Renal cortex interstitium (tissue), 15 donors: ENCODE measurements at places on chromosomes 3 and 15.

DNA sequence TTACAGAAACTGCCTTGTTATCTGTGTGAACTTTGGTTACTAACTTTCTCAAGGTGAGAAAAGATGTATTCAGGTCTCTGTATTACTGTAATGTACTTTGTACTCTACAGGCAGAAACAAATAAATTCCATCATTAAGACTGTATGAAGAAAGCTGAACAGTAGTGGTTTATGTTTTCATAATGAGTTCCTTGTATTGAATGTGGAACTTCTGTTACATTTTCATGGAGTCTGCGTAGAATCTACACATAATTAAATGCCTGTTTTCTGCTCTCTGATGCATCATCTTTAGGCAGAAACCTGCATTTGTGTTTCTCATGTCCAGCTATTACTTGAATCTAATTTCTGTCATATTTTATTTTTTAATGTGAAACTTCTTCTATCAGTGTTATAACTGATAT, 302.8 kb downstream of the NLGN1 start:
- DNase-seq = no peak

DNA sequence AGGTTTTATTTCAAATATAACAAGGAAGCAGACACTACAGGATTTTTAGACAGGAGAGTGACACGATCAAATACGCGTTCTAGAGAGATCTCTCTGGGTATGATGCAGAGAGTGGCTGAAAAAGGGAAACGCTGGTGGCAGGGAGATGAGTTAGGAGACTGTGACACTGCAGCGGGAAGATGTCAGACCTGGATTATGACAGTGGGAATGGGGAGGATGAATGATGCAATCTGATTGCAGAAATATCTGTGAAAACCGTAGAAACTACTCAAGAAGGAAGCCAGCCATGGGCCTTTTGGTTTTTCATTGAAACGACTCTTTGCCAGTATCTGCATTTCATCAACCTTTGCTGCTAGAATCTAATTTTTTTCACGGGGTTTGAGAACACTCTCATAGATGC, 157.9 kb downstream of the FAM43A start:
- DNase-seq = no peak

DNA sequence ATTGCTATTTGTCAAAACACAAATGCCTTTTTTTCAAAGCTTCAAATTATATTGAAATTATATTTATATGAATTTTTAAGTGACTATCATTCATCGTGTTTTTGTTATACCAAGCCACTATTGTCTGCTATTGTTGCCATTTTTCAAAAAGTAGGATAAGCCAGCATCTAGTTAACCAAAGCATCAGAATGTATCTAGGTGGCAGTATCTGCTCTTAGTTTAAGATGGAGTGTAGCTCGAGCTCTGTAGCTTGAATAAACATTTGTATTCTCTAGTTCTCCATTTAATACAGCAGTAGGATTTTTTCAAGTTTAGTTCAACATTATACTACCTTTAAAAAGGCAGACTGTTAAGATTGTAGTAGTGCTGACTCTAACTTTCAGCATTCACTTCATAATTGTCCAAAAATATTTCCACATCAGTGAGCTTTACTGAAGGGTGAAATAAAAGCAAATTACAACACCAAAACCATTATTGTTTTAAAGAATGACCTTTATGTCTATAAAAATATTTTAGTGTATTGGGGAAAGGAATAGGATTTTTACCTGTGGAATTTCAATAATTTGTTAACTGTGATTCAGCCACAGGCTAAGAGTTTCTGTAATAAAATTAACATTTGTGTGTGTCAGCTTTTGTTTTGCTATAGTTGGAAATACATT, 19.6 kb upstream of the C15orf61 start:
- DNase-seq = no peak

- no peak for DNase-seq
Measured at GRCh38 chr3:161020256-161020655, 84.9 kb downstream of the B3GALNT1 start.

DNA sequence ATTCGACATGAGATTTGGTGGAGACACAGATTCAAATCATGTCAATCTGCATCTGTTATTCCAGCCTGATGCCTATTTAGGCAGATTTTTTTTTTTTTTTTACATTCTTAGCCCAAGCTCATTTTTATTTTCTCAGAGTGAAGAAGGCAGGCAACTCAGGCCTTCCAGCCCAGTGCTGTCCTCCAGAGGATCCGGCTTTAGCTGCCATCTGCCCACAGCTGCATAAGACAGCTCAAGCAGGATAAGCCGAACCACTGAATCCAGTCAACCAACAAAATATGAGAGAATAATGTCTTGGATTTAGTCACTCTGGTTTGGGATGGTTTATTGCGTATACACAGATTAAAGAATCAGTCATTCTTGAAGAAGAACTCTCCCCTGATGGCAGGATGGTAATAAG, 19.9 kb upstream of the COLQ start:
- no peak for DNase-seq

DNA sequence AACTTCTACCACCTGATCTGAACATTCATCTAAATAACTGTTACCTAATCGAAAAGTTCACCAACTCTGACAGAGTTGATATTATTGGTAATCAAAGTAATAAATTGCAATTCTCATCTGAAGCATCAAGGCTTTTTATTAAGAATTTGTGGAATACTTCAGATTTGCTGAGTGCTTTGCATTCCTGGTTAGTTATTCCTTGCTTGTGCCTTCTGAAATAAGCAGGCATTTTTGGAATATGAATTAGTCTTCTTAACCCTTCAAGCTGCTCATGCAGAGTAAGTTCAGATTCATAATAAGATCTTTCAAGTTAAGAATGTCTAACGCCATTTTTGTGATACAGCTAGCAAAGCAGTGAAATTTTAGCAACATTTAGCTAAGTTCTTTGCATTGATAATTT, 188.5 kb downstream of the ALCAM start:
- no peak for DNase-seq
